CD4-positive, alpha-beta T cell treated with Interleukin-15 for 4 hours (primary cell): ENCODE measurements at places on chromosomes 11 and 22.

GRCh38 chr11:79179087-79179486 is 261.7 kb downstream of the TENM4 start:
- no peak for DNase-seq

GRCh38 chr11:113174882-113175281 is 139.5 kb upstream of the TTC12 start:
- DNase-seq = no peak

DNA sequence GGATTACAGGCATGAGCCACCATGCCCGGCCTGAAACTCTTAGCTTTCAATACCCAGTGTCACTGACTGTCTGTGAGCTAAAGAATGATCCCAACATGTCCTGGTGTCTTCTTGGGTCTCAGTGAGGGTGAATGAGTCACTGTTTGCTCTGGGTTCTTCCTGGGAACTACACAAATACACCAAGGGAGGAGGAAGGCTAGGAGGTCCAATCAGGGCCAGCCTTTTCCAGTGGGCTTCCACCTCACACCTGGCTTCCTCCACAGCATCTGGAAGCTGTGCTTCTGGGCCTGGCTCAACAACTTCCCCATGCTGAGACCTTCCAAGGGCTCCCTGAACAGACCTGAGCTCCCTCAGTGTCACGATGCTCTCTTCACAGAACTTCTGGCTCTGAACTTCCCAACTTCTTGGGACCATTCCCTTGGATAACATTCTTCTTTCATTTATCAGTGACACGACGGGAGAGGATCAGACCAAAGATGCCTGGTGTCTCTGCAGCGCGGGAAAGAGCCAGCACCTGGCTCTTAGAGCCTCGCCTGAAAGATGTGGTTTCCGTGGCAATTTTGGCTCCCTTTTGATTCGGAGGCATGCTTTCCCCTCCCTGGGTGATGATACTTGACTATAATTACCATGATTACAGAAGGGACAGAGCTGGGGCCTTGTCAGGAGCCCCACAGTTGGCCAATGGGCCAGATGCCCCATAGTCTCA is 22.3 kb upstream of the CHRM4 start:
- DNase-seq = no peak

DNA sequence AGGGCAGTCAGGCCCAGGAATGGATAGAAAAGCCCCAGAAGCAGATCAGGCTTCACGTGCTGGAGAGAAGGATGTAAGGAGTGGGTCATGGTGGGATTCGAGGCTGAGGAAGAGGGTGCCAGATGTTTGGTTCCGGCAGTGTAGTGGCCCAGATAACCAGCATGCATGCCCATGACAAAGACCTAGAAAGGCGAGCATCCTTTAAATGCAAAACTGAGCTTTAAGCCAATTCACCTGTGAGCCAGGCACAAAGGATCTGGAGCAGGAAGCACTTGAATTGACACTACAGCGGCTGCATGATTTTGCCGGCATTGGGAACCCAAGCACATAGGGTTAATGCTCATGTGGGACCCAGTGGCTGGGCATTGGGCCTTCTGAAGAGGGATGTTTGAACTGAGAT is 185.5 kb downstream of the TRIM29 start:
- no peak for DNase-seq

DNA sequence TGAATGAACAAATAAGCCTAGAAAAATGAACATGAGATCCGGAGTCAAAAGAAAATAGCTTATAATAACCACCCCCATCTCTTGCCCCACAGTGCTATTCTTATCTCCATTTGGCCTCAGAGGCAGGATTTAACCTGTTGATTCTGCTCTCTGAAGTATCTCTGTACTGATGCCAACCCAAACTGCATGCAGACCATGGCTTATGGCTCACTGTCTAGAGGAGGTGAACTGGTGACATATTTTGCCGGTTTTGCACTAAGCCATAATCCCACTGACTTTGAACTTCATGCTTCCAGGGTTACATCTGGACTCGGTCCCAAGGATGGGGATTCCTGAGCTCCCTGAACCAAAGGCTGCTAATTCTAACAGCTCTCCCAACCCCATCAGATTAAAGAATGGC is 397.1 kb downstream of the TENM4 start:
- no peak for DNase-seq
